ENCODE measurements at places on chromosomes 7 and 10.
A peak's percentile ranks its signal among the peaks of the same experiment; 100 is the strongest.

DNA sequence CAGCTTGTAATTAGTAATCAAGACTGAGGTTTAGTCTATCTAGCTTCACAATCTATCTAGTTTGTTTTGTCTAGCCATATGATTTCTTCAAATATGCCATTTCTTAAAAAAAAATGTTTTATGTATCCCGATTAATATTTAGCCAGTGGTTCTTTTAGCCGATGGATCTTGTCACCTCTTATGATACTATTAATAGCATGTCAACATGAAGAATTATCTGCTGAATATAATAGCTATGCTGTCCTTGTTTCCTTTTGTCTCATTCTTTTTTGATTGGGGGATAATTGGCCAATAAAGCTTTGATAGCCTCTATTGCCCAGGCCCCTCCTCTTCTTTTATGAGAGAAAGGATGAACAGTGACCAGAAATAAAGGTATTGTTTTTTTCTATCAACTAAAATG lies 32.8 kb downstream of the PTEN start:
- no peak for DNase-seq

GRCh38 chr7:94943134-94943533 lies 35.7 kb downstream of the PPP1R9A start:
- no peak for DNase-seq

- no peak for DNase-seq
Observed at GRCh38 chr10:125451319-125451718, 231.6 kb downstream of the TEX36 start.

DNA sequence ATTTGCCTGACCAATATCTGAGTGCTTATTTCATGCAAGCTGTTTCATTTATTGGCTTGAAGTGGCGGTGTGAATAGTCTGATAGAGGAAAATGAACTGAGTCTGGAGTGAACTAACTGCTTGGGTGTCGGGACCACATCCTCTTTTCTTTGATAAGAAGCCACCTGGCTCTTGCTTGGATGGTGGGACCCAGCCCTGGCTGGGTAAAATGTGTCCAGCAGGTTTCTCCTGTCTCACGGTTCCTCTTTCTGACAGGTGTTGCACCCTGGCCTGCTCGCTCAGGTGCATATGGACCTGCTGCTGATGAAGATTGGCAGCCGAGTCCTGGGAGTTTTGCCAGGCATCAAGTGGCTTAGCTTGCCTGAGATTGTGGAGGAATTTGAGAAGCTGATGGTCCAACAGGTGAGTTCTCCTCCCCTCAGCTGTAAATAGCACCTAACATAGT lies 1.6 kb downstream of the ADCK2 start:
- DNase-seq: no peak

DNA sequence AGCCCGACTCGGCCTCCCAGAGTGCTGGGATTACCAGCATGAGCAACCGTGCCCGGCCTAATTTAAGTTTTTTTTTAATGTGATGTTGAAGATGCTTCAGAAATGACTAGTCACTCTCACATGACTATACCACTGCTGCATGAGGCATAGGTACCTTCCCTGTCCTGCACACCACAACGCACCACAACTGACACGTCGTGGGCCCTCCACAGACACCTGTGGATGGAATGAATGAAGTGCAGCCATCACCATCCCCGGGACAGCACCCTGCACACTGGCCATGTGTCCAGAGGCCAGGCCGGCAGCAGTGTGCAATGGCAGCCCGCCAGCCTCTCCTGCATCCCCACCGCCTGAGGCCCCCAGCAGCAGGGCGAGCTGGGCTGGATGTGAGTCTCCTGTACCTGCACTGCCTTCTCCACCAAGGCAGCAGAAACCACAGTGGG lies 55.1 kb downstream of the VOPP1 start:
- no peak for DNase-seq

- DNase-seq: peak; percentile 89
Observed at GRCh38 chr10:77524281-77524711, 113.3 kb downstream of the KCNMA1 start.

GRCh38 chr10:22978287-22978686 lies 50.4 kb downstream of the ARMC3 start:
- no peak for DNase-seq

DNA sequence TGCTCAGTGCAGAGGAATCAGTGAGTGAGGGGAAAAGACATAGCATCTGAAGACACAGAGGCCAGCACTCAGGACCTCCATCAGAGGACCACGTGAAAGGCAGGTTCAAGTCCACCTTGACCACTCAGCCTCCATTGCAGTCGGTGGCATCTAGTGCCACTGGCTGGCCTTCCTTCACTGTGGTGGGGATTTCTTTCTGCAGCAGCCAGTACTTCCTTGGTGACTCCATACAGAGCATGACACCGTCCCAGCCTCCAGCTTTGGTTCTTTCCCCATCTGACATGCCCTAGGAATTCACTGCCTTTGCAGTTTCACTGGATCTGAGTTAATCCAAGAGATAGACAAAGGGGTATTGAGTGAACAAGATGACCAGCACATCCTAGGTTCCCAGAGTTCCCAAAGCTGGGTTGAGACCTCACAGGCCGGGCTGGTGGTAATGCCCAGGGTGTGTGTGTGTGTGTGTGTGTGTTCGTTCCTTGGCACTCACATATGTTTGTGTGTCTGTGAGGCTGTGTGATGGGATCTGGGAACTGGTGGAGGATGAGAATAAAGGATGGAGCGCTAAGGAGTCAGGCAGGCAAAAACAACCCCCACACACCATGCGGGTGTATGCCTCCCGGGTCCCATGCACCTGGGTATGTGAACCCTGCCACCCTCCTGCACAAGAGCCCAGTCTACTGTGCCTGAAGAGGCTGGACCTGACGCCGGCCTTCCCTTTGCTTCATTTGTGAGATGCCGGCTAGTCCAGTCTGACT lies 57.8 kb downstream of the SYPL1 start:
- DNase-seq: no peak

GRCh38 chr10:114031073-114031972 lies 12.3 kb upstream of the ADRB1 start:
- DNase-seq: no peak

- peak; percentile 13 for DNase-seq
Observed at GRCh38 chr7:25429731-25430130, 201.4 kb upstream of the NPVF start.

- DNase-seq: no peak
Observed at GRCh38 chr10:59888781-59889435, 17.4 kb downstream of the CCDC6 start.

- no peak for DNase-seq
Observed at GRCh38 chr10:104254493-104255310, at the start of gene GSTO1. GSTO1 (plus strand) TSS chr10:104254892; CDS start chr10:104254929, 37 bp downstream.

GRCh38 chr7:32506266-32507054 lies 11.2 kb downstream of the AVL9 start:
- peak; percentile 84 for DNase-seq

GRCh38 chr7:116405810-116406209 lies 93.7 kb upstream of the CAV2 start:
- no peak for DNase-seq

- peak; percentile 87 for DNase-seq
Observed at GRCh38 chr10:103448746-103449145, 3.4 kb downstream of the CALHM2 start.

DNA sequence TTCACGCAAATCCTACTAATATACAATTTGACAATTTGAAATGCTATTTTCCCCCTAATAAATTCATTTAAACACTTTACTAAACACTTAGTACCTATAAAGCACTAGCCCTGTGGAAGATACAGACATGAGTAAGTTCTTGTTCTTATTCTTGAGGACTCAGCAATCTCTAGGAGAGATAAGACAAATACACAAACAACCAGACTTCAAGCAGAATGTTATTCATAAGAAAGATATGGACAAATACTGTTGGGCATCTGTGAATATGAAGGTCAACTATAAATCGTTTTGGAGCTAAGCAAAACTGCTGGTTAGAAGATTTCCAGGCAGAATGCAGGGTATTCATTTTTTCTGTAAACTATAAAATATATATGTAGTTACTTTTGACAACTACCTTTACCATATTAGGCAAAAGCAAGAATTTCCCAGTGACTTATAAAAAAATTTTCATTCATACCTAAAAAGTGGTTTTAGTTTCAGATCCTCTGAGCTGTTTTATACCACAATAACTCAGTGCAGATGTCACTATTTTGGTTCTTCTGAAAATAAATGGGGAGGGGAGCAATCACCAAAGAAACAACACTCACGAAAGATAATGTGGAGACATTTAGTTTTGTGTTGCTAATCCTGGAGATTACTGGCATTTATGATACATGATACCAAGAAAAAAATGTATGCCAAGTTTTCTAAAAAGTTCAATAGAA lies 3.8 kb downstream of the VPS41 start:
- DNase-seq: no peak

- no peak for DNase-seq
Observed at GRCh38 chr7:84612981-84613681, 418.5 kb upstream of the SEMA3A start.

DNA sequence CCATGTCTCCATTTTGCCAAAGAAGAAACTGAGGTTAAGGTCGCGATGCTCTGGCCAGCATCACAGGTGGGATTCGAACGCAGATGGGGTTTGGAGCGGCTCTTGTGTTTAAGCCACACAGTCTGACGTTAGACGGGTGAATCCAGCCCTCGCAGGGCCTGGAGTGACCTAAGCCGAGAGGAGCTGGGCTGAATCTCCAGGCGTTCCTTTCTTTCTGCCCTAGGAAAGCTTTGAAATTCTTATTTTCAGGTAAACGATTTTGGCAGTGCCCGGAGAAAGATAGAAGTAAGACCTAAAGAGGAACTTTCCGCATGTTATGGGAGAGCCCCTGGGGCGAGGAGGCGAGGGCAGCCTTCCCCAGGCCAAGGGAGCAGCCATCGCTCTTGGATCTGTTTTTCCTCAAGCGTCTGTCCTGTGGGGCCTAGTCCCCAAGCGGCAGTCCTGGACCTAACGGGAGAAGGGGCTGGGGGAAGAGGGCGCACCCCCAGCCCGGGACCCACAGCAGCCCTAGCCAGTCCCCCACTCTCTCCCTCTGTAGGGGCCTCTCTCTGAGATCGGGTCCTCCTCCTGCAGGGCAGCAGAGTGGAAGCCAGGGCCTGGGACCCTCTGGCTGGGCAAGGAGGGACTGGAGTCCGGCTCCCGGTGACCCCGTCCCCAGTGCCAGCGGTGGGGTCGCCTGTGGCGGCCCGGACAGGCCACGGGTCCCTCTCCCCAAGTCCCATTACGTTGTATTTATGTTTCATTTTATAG lies 8.9 kb upstream of the LBX1 start:
- DNase-seq: no peak

- no peak for DNase-seq
Observed at GRCh38 chr7:116583653-116584052, 58.8 kb downstream of the CAV1 start.

GRCh38 chr10:104665174-104665573 lies 24.1 kb downstream of the SORCS3 start:
- no peak for DNase-seq

DNA sequence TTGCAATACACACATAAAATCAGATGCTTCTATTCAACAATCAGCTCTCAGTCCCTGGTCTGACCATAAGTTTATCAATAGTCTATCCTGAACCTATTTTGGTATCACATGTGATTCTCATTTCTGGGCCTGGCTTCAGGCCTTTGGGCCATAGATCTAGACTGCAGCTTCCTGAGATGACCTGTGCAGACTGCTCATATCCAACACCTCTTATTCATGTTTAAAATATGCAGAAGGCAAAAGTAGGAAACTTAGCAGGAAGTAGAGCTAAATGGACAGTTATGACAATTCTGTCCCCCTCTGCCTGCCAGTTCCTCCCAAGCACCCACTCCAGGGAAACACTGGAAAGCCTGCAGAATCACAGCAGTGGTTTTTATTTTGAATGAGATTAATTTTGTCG lies 53.3 kb downstream of the C7orf25 start:
- no peak for DNase-seq

GRCh38 chr10:47092831-47093230 lies 181.6 kb downstream of the PTPN20 start:
- DNase-seq: no peak

- no peak for DNase-seq
Observed at GRCh38 chr10:43389867-43390266, 18.4 kb downstream of the FXYD4 start.

DNA sequence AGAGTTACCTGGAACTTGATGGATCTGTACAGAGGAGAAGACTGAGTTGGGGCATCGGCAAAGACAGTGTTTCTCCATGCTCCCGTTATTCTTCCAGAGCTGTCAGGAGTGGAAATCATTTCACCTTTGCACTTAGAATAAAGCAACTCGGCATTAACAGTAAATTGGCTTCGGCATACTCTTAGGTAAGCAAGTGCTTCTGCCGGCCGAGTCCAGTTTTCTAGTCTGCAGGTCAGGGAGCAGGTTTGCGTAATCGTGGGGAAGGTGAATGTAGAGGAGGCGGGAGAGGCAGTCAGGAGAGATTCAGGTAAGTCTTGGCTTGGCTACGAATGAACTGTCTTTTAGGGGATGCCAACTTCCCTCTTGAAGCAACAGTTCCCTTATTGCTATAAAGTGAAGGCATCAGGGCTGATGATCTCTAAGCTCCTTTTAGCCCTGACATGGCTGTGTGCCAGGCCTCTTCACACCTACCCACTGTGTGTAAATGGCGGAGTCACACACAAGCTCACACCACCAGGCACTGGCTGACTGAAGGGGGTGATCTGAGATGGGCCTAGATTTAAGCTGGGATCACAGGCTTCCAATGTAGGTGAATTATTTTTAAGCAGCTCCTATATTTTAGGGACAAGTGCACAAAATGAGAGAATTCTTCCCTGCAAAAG lies 127.1 kb downstream of the GATA3 start:
- no peak for DNase-seq

DNA sequence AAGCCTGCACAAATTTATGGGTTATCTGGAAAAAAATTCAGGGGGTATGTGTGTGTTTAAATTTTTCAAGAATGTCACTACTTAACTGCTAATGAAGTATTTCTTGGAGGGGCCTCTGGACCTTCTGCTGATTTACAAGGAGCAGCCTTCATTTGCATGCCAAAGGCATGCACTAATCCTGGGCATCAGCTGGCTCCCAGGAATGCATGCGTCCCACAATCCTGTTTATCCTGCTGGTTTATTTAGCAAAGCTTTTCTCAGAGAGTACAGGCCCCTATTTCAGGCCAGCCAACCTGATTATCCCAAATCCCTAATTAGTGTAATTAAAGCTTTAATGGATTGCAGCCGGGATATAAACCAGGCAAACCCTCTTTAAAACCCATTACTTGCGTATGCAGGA lies 170.4 kb downstream of the TAX1BP1 start:
- DNase-seq: no peak

DNA sequence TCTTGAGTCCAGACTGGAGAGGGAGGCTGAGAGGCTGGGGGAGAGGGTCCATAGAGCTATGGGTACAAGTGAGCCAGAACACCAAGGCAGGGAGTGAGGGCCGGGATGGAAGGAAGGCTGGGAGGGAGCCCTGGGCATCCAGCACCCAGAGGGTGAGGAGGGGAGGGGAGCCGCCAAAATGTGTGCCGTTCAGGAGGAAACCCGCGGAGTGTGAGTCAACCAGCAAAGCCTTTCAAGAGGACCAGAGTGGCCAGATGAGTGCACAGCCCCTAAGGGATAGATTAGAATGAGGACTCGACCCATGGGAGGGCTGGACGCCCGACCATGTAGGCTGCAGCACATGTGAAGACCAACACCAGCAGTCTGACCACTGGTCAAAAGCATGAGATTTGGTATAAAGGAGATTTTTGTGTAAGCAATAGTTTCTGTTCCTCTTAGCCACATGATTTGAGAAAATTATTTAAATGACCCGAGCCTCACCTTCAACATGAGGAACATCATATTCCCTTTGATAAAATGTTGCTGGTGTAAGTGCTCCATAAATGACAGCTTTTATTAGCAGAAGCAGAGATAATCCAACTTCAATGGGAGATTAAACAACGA lies 179.7 kb upstream of the GRB10 start:
- DNase-seq: no peak
